Panc1 (cell line): ENCODE measurements at places on chromosomes 4 and X.

DNA sequence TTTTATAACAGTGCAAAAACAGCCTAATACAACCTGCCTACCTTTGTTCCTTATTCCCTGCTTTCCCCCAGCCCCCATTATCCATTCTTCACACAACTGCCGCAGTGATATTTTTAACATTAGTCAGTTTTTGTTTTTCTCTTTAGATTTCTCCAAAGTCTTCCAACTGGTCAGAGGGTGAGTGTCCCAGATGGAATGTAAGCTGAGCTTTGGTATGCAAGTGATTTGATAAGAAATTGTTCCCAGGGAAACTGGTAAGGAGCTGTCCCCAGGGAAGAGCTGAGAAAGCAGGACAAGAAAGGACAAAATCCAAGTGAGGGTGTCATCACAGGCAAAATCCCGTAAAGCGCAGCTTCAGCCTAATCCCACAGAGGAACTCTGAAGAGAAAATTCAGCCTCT is 475.5 kb upstream of the ADGRL3 start:
- DNase-seq: no peak

DNA sequence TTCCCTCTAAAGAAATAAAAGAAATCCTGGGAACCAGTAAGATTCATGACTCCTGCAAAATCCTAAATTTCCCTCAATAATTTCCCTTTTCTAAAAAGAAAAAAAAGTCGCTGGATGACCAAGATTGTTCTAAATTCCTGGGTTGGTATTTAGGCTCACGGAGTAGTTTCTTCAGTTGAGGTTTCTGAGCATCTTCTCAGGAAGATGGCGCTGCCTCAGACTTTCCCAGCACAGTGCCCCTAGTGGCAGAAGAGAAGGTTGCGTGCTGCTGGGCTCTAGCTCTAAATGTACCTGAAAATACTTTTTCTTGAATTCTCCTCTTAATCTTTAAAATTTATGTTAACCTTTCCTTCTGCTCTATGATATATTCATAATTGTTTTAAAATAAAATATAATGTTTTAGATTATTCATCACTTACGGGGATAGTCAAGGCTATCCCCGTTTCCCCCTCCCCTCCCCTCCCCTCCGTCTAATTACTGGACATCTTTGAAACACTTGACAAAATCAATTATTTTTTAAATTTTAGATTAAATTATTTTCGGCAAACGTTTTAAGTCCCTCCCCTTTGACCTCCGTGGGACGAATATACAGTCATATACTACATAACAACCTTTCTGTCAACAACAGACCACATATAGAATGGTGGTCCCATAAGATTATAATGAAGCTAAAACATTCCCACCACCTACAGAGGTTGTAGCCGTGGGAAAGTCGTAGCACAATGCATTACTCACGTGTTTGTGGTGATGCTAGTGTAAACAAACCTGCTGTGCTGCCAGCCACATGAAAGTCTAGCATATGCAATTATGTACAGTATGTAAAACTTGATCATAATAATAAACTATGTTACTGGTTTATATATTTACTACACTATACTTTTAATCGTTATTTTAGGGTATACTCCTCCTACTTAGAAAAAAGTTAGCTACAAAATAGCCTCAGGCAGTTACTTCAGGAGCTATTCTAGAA is 41.0 kb upstream of the GATB start:
- DNase-seq: peak; percentile 15

GRCh38 chrX:74461384-74461783 is 40.1 kb downstream of the SLC16A2 start:
- DNase-seq: no peak

DNA sequence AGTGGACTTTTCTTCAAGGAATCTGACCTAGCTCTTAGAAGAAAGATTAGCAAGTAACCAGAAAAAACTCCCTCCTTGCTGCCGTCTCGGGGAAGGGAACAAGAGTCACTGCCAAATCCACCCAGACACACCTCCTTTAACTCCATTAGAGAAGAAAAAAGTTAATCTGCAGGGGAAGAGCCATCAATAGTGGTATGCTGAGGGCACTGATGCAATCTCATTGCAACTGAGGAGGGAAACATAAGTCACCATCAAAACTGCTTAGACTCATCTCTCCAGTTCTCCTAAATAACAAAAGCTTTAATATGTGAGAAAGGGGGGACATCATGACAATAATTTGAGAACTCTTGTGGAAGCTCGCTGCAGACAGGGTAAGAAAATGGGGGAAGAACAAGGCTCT is 49.3 kb upstream of the MAGED4B start:
- DNase-seq: no peak

DNA sequence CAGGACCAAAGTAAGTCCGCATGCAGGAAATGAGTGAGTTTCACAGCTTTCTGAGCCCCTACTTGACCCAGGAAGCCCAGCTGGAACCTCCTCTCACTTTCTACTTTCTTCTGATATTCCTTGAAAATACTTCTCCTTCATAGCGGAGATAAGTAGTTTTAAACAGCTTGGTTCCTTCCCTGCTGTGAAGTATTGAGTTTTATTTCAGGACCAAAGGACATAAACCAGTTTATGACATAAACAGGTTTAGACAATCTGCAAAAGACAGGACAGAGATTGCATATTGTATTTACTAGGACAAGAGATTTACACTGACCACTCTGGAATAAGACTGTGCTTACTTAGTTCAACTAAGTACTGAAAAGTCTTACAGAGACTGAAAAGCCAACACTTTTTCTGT is 54.8 kb downstream of the PAGE2 start:
- no peak for DNase-seq

- DNase-seq: no peak
These were observed 118.1 kb upstream of the PRR32 start for GRCh38 chrX:126701380-126701779.

- DNase-seq: no peak
These were observed 31.5 kb downstream of the REELD1 start for GRCh38 chr4:146245850-146246249.

GRCh38 chrX:2192584-2193272 is 308.0 kb downstream of the DHRSX start:
- DNase-seq: no peak

GRCh38 chr4:128766781-128767180 is 42.7 kb upstream of the JADE1 start:
- no peak for DNase-seq

DNA sequence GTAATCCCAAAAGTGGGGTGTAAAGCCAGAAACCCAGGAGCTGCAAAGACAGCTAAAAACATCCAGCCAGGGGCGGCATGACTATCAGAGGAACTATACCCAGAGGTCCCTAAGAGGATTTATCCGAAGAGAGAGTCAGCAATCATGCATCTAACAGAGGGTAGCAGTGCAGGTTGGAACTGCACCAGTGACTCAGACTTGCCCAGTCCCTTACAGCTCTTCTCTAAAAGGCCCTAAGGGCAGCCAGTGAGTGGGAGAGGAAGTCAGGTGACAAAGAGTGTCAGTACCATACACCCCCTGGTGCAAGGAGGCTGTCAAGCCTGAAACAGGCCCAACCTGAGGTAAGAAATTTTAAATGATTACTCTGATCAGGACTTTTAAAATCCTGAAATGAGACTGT is 88.1 kb downstream of the CAMK2D start:
- no peak for DNase-seq

DNA sequence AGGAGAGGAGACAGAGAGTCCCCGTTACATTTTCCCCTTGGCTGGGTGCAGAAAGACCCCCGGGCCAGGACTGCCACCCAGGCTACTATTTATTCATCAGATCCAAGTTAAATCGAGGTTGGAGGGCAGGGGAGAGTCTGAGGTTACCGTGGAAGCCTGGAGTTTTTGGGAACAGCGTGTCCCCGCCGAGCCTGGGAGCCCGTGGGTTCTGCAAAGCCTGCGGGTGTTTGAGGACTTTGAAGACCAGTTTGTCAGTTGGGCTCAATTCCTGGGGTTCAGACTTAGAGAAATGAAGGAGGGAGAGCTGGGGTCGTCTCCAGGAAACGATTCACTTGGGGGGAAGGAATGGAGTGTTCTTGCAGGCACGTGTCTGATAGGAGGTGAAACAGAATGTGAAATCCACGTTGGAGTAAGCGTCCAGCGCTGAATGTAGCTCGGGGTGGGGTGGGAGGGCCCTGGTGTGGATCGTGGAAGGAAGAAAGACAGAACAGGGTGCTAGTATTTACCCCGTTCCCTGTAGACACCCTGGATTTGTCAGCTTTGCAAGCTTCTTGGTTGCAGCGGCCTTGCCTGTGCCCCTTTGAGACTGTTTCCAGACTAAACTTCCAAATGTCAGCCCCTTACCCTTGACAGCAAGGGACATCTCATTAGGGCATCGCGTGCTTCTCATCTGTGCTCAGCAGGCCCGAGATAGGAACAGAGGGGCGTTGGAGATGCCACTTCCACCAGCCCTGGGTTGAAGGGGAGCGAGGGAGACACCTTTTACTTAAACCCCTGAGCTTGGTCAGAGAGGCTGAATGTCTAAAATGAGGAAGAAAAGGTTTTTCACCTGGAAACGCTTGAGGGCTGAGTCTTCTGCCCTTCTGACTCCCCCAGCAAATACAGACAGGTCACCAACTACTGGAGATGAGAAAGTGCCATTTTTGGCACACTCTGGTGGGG is 2.7 kb downstream of the SHOX start:
- no peak for DNase-seq

DNA sequence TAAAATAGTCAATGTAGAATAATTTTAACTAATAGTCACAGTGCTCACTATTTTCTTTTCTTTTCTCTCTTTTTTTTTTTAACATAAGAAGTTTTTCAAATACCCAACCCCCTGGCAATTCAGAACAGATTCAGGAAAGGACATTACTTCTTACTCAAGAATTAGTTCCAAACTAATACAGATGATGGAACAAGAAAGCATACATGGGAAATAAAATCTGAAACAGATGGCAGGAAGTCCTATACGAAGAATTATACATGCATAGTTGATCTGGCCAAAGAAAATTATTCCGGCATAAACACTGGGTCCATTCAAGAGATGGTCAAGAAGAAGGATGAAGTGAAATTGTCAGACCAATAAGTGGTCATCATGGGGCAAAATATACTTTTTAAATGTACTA is 614.4 kb upstream of the INTU start:
- DNase-seq: no peak

GRCh38 chr4:124414276-124415040 is 298.1 kb downstream of the ANKRD50 start:
- DNase-seq: no peak

- no peak for DNase-seq
These were observed 361.1 kb downstream of the MID1IP1 start for GRCh38 chrX:39162322-39162735.

GRCh38 chr4:128525992-128526630 is 238.5 kb upstream of the PGRMC2 start:
- no peak for DNase-seq

GRCh38 chr4:84031401-84031800 is 467.7 kb downstream of the NKX6-1 start:
- no peak for DNase-seq

DNA sequence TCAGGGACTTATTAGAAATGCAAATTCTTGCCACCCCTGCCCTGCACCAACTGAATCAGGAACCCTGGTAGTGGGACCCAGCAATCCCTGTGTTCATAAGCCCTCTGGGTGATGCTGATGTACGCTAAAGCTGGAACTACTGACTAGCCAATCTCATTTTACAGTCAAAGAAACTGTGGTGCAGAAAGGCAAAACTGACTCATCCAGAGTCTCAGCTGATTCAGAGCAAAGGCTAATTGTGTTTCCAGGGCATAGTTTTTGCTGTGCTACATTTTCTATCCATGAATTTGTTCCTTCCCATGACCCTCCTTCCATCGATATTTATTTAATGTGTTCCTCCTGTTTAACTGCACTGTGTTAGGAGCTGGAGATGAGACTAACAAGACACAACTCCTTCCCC is 207.5 kb downstream of the REPS2 start:
- DNase-seq: no peak

DNA sequence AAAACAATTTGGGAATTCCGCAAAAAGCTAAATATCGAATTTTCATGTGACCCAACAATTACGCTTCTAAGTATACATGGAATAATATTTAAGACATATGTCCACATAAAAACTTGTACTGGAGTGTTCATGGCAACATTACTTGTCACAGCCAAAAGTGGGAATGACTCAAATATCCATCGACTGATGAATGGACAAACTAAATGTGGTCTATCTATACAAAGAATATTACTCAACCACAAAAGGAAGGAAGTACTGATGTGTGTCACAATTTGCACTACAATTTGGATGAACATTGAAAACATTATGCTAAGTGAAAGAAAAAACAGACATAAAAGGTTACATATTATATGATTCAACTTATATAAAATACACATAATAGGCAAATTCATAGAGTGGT is 71.9 kb downstream of the AFF2 start:
- DNase-seq: no peak

DNA sequence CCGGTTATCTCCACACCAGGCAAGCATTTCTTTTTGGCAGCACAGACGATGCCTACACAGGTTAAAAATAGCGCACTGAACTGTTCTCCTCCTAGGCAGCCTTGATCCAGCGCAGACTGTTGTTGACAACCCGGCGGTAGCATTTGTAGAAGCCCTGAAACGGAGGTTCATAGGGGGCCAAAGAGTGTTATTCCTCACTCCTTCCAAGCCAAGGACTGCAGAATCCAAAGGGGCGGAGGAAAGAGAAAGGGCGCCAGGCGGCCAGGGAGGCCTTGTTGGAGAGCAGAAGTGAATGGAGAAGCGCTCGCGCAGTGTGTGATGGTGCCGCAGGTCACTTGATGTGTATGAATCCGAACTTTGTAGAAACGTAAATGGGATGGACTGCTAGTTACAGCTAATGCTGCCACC is 82.7 kb downstream of the TENM3 start:
- no peak for DNase-seq

- no peak for DNase-seq
These were observed 4.5 kb downstream of the NIPAL1 start for GRCh38 chr4:48021100-48021499.

DNA sequence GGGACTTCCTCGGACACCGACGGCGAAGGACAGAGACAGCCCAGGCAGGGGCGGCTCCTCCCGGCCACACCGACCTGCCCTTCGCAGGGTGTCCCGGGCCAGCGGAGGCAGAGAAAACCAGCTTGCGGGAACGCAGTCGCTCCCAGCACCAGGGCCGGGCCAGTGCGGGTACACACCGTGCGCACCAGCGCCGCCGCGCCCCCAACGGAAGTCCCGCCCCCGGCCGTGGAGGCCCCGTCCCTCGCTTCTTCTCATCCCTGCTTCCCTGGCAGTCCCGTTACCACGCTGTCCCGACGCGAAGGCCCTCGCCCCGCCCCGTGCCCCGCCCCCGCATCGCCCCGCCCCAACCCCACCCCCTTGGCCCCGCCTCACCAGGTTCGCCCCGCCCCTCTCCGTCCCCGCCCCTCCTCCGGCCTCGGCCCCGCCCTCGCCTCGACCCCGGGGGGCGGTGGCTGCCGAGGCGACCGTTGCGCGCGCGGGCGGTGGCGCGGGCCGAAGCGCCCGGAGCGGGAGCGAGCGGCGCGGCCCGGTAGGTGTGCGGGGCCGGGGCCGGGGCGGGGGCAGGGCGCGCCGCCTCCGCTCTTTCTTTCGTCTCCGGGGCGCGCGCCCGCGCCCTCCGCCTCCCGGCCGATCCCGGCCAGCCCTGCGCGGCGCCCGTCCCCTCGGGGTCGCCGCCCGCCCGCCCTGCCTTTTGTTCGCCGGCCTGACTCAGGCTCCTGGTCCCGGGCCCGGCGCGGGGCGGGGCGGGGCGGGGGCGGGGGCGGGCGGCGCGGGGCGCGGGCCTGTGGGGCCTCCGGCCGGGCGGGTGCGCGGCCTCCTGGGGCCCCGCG is at the start of gene RGS12:
TSS of gene RGS12 (plus strand) at position 451 of the 830 bp plus-strand sequence. CDS start 23,150 bp downstream, outside the sequence.
- DNase-seq: peak; percentile 27

GRCh38 chr4:16890651-16891050 is 7.8 kb downstream of the LDB2 start:
- no peak for DNase-seq
